Right renal cortex interstitium (tissue), 3 donors: ENCODE measurements at places on chromosomes 2 and 18. TPM values are rescaled to one million over a fixed set of nuclear protein-coding genes. Genes with fewer than 3 reads are reported as not detected.

DNA sequence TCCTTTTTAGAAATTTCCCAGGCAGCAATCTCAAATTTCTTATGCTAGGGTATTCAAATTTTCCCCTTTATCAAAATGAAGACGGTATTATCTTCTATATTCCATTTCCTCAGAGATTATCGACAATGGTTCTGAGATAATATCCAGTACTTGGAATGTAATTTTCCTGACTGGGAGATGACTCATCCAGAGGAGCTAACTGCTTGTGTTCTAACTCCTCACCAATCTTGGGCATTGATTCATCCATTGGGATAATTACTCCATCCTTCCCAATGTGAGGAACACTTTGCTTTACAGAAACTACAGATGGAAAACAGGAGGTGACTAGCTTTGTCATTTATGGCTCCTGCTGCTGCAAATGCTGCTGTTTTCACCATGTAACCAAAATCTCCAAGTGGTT is 239.4 kb upstream of the LYPD1 start:
- no peak for DNase-seq

- DNase-seq = no peak
These were observed 657.0 kb upstream of the SYT4 start for GRCh38 chr18:43934322-43934721.

Gene CXCR4
- polyA plus RNA-seq = 54.4 TPM

DNA sequence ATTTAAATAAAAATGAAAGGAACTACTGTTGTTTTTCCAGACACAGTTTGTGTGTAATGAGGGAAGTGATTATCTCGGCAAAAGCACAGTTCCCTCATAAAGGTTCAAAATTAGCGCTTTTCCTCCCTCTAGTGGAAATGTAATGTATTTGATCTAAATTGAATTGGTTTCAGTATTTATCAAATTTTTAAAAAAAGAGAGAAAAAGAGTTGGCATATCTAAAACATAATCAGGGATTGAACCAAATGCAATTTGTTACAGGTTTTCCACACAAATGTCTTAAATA is 37.5 kb downstream of the CMPK2 start:
- DNase-seq = peak; percentile 36

DNA sequence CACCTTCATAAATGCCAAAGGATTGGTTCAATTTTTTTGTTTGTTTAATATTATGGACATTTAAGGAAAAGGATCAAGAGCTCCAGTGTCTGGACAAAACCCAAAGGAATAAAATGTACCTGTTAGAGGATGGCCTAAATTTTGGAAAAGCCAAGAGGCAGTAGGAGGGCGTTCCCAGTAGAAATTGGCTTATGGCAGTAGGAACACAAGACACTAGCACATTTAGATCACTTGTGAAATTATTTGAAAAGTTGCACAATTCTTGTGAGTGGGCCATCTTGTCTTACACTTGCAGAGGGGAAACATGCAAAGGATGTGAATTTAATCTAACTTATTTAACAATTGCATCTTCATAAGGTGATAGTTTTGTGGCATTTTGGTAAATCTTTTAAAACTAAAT is 3.2 kb downstream of the BZW1 start:
- no peak for DNase-seq

GRCh38 chr2:123362671-123363440 is 662.2 kb upstream of the CNTNAP5 start:
- DNase-seq = no peak

Gene NEU4
- 1.3 TPM for polyA plus RNA-seq

DNA sequence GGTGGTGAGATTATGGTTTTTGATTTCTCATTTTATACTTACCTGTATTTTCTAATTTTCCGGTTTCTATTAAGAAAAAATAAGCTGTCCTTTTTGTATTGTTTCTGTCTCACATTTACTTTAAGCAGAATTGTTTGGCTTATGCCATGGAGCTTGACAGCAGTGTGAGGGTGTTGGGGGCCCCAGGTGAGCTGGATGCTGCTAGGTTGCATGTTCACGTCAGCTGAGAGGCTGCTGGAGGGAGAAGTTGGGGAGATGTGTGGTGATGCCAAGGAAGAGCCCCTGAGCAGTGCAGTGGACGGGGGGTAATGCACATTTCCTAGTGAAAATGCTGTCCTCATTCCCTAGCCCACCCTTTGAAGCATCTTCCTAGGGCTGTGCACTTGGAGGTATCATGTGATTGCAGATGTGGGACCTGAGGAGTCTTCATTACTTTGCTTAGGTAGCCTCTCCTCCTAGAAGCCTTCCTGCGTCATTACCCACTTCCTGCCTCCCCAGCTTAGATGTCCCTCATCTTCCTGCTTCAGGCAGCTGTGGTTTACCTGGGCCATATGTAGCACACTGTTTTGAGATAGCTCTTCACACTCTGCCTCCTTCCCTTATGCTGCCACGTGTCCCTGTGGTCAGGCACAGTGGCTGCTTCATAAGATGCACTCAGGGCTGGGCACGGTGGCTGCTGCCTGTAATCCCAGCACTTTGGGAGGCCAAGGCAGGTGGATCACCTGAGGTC is 16.2 kb downstream of the ATG16L1 start:
- DNase-seq = no peak

Gene ZFAND2B
- 38.3 TPM for polyA plus RNA-seq

DNA sequence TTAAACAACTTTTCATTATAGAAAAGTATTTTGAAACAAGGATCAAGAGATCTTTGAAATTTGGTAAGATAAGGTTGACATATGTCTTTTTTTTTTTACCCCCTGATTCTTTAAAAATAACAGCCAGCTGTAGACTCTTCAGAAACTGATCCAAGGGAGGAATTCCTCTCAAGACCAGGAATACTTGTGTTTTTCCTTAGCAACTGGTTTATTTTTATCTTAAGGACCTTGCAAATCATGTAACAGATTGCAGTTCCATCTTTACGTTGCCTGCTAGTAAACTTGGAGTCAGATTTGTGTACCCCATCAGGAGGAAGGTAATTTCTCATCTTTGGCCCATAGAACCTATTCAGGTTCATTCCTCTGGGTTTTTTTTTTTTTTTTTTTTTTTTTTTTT is 71.6 kb downstream of the BOLA3 start:
- no peak for DNase-seq

GRCh38 chr2:39469807-39470206 is 32.7 kb upstream of the MAP4K3 start:
- no peak for DNase-seq

Gene ACTG2
- 0.93 TPM for polyA plus RNA-seq

- DNase-seq = no peak
These were observed 4.7 kb upstream of the HPCAL1 start for GRCh38 chr2:10297959-10298531.

Gene MRPL19
- 67.6 TPM for polyA plus RNA-seq

Gene TMEM18
- polyA plus RNA-seq = 59.7 TPM

GRCh38 chr18:36660311-36660710 is 168.5 kb downstream of the TPGS2 start:
- no peak for DNase-seq

DNA sequence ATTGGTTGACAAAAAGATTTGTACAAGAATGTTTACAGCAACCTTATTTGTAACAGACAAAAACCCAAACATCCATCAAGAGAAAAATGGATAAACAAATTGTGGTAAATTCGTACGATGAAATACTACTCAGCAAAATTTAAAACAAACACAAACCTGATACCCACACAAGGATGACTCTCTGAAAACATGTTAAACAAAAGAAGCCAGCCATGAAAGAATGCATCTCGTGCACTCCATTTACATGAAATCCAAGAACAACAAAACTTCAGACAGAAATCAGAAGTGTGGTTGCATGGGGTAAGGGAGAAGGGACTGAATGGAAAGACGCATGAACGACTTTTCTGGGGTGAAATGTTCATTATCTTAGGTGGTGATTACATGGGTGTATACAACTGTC is 93.4 kb downstream of the SLC25A12 start:
- DNase-seq = no peak

Gene OXER1
- polyA plus RNA-seq = 6.6 TPM

GRCh38 chr2:197241596-197241995 is 69.0 kb downstream of the ANKRD44 start:
- no peak for DNase-seq

- no peak for DNase-seq
These were observed 105.0 kb upstream of the ITGA4 start for GRCh38 chr2:181352158-181352557.

GRCh38 chr2:98463988-98464771 is 19.5 kb downstream of the INPP4A start:
- no peak for DNase-seq

- DNase-seq = no peak
These were observed 136.5 kb upstream of the HS6ST1 start for GRCh38 chr2:128454980-128455720.

- DNase-seq = no peak
These were observed 15.5 kb upstream of the MGAT5 start for GRCh38 chr2:134238371-134238770.

Gene DSG1
- 0.07 TPM for polyA plus RNA-seq

- DNase-seq = no peak
These were observed 14.7 kb upstream of the MRPL33 start for GRCh38 chr2:27756544-27757498.

Gene ERBB4
- polyA plus RNA-seq = 47.4 TPM

Gene CCDC68
- polyA plus RNA-seq = 10.8 TPM

DNA sequence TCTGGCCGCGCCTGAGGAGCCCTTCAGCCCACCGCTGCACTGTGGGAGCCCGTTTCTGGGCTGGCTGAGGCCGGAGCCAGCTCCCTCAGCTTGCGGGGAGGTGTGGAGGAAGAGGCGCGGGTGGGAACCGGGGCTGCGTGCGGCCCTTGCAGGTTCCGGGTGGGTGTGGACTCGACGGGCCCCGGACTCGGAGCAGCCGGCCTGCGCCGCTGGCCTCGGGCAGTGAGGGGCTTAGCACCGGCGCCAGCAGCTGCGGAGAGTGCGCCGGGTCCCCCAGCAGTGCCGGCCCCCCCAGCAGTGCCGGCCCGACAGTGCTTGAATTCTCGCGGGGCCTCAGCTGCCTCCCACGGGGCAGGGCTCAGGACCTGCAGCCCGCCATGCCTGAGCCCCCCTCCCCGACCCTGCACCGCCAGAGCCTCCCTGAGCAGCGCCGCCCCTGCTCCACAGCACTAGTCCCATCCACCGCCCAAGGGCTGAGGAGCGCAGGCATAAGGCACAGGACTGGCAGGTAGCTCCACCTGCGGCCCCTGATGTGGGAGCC is 534.2 kb downstream of the ZNF804A start:
- DNase-seq = no peak

- DNase-seq = no peak
These were observed 98.8 kb downstream of the RIF1 start for GRCh38 chr2:151508519-151508918.

Gene GPBAR1
- polyA plus RNA-seq = 1.6 TPM

DNA sequence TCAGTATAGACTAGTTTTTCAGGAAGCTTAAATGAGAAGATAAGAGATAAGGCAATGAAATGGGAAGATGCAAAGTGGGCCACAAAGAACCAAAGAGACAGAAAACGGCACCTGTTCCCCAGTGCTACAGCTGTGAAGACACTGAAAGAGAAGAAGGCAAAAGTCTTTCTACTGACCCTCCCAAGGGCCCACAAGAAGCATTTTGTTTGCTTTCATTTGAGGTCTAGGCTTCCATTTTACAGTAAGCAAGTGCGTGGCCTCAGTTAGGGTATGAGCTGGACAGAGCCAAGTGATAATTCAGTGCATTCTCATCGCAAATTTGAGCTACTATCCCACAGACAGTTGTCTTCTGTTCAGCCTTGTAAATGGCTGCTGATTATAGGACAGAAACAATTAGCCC is 53.4 kb upstream of the STK17B start:
- no peak for DNase-seq

- no peak for DNase-seq
These were observed 118.8 kb downstream of the SH3RF3 start for GRCh38 chr2:109247812-109248211.

Gene USP34
- 129 TPM for polyA plus RNA-seq

GRCh38 chr2:65435625-65436168 is 3.3 kb upstream of the SPRED2 start:
- peak; percentile 82 for DNase-seq

DNA sequence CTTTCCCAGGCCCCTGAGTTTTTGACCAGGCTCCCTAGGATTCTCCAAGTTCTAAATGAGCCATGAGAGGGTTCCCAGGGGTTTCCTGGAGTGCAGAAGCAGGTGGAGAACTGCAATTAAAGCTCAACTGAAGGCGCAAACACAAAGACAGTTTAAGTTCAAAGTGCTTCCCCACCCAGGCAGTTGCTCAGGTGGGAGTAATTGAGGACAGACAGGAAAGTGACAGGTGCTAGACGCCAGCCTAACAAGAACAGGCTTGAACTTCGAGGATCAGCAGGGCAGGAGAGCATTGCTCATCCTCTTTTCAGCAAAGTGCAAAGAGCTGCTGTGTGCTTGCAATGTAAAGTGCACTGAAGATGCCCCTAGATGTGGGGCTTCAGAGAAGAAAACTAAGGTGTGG is 77.2 kb upstream of the ST8SIA3 start:
- DNase-seq = no peak

- no peak for DNase-seq
These were observed 46.6 kb upstream of the CTLA4 start for GRCh38 chr2:203820969-203821368.

GRCh38 chr2:232748038-232748437 is 28.3 kb downstream of the KCNJ13 start:
- no peak for DNase-seq

DNA sequence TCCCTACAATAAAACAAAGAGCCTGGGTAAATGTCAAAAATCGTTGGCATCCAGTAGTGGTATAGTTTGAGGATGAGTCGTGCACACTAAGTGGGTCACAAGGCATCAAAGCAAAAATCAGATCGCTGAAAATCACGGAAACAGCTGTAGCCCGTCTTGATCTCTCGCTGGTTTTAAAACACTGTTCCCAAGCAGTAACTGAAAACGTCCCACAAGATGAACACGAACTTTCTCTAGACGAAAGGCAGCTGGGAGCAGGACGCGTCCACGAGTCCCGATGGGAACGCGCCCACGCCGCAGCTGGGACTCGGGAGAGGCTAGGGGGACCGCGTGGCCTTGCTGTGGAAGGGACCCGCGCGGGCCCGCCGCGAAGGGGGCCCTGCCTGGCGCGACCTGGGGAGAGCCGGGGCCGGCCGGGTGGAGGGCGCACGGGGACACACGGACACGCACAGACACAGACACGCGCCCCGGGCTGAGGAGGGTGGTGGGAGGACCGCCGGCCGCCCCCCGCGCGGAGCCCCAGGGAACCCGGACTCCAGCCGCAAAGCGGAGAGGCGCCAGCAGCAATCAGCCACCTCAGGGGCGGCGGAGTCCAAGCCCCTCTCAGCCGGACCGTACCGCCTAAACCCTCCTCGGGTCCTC is 651 bp downstream of the STK17B start:
- DNase-seq = peak; percentile 46

Gene KCNE4
- 17.0 TPM for polyA plus RNA-seq

GRCh38 chr2:162938387-162938786 is 99.8 kb upstream of the KCNH7 start:
- DNase-seq = no peak

DNA sequence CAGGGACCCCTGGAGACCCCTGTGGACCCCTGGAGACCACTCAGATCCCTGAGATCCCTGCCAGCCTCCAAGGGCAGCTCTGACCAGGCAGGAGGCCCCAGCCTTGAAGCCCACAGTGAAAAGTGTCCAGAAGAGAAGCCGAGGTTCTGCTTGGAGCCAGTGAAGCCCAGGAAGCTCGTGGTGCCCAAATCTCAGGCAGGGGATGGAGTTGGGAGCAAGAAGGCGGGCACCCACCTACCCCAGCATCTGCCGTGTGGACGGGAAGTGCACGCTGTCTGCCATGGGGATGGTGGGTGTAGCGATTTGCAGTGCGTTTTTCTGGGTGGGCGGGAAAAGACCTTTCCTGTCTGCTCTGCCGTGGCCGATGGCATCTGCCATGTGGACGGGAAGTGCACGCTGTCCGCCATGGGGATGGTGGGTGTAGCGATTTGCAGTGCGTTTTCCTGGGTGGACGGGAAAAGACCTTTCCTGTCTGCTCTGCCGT is 120.6 kb upstream of the CTDP1 start:
- DNase-seq = no peak
